ENCODE measurements at places on chromosomes 5 and 9.

GRCh38 chr9:16178294-16178693, 625.5 kb downstream of the CCDC171 start:
- DNase-seq: no peak

- DNase-seq: peak; percentile 50
These were observed 74.5 kb upstream of the BARHL1 start for GRCh38 chr9:132507670-132508469.

- DNase-seq: no peak
These were observed 5.1 kb downstream of the CCDC112 start for GRCh38 chr5:115291397-115291796.

DNA sequence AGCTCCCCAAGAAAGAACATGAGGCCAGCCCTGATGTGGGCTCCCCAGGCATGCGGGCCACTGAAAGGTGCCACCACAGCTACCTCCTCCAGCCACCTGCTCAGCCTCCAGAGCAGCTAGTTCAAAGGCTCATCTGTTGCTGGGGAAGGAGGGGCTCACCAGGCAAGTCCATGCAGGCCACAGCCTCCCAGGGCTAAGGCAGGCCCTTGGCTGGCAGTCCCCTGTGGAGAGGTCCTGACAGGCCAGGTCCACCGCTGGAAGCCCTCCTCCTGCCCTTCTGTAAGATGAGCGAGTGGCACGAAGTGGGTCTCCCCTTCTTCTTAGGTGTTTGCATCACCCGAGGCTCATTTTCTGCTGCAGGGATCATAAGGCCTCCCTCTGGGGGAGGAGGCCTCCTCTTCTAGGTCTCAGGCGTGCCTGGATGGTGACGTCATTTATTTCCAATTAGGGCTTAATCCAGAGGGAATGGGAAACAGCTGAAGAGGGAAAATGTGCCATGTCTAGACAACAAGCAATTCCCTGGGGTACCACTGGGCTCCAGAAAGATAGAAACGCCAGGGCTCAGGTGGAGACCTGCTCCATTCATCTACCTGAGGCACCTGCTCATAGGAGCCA, 91.6 kb downstream of the CFAP90 start:
- no peak for DNase-seq

- DNase-seq: no peak
These were observed 27.9 kb upstream of the KLF9 start for GRCh38 chr9:70442328-70442848.

- no peak for DNase-seq
These were observed 289.3 kb downstream of the ASTN2 start for GRCh38 chr9:117125531-117125930.

GRCh38 chr5:54563083-54563761, 45.7 kb downstream of the SNX18 start:
- no peak for DNase-seq

DNA sequence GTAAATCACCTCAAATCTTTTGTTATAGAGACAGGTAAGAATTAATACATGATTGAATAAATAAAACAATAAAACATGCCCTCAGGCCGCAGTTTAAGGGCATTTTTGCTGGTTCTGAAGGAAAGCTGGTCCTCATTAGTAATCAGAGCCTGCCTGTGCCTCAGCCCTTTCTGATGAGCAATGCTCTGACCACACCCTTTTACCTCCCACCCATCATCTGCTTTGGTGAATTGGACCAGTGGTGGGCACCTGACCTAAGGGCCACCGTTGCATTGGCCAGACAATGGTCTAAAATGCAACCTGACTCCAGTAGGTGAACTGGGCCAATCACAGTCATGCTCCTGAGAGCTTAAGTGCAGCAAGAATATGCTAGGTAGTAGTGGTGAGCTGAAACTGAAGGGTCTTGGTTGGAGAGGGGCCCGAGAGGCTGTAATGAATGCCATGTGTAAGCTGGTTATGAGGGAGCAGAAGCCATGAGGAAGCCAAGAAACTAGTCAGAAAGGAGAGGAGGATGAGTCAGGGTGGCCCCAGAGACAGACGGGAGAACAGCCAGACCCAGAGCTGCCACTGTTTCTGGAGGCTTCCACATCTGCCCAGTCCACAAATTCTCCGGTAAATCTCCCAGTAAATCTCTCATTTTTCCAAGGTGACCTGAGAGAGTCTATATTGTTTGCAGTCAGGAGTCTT, 45.5 kb upstream of the ZSWIM6 start:
- no peak for DNase-seq

DNA sequence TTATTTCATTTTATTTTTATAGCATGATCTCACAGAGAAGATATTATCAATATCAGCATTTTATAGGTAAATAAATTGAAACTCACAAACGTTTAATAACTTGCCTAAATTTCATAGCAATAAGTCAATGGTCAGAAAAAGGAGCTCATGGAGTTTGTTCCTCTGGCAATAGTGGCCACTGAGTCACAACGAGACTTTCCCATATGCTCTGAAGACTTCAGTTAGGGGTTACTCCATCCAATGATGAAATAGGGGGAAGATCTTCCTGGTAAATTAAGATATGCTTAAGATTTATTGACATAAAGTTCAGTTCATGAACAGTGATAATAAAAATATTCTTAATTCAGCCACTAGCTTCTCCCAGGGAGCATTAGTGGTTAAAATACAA, 43.5 kb upstream of the HTR4 start:
- no peak for DNase-seq

DNA sequence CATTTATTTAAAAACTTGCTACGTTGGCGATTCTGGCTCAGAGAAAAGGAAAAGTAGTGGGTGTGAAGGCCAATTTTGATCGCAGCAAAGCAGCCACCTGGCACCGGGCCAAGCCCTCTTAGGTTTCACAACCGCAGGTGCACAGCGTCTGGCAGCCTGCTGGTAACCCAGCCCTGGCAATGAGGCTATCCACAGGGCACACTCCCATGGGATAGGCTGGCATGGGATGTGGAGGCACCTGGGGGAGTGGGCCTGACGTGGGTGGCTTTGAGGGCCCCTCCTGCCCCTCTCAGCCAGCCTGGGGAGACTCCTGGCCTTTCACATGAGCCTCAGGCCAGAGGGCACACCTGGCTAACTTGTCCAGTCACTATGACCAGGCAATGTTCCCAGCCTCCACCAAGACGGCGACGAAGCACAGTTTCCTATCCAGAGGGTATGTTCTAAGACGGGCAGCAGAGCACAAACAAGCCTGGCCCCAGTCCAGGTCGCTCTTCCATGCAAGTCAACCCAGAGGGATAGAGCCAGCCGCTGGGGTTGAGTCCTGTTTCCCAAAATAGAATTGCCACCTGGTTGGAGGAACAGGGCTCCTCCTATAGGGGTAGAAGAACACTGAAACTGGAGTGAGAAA, 19.0 kb downstream of the CMBL start:
- DNase-seq: peak; percentile 66

DNA sequence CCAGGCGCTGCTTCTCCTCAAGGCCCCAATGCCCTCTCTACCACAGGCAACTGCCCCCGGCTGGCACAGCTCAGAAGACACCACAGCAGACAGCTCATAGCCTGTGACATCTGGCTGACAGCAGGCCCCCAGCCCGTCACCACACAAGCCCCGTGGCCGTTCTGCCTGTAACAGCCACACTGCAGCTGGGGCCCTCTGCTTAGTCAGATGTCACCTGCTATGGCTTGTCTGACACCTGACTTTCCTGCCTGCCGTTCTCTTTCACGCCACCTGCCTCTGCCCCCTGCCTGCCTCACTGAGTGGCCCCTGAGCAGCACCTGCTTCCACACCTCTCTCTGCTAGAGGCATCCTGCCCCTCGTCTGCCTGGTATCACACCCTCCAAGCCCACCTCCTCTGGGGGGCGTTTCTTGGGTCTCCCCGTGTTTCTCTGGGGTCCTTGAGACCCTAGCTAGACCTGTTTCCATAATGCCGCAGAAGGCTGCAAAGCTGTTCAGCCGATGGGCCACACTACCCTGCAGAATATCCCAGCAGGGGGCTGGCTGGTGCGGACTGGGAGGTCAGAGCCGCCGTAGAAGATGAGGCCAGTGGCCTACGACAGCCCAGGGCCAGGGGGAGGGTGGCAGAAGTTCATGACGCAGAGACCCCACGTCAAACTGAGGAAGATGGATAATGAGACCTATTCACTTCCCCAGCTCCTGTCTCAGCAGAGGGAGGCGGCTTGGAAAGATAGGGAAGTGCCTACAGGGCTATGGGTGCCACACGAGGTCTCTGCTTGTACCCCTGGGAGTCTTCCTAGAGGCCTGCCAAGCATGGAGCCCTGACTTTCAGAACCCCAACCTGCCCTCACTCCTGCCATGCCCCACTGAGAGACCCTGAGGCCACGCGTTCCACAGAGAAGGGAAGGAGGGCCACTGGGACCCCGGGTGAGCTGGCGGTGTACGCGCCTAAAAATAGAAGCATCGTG, 95.1 kb downstream of the ZNF354C start:
- DNase-seq: no peak

- peak; percentile 10 for DNase-seq
These were observed at the start of gene FOXI1 for GRCh38 chr5:170105642-170106611. Gene FOXI1 (plus strand): TSS chr5:170105897. CDS start chr5:170105958, 61 bp downstream.

- DNase-seq: no peak
These were observed 5.3 kb upstream of the LHFPL2 start for GRCh38 chr5:78653681-78654366.

GRCh38 chr9:77563174-77563573, 84.9 kb downstream of the GNA14 start:
- peak; percentile 94 for DNase-seq

GRCh38 chr5:321230-321725, at the start of gene AHRR:
Gene AHRR (plus strand): TSS chr5:321714. CDS start chr5:343903, 22,189 bp downstream.
- DNase-seq: peak; percentile 36

DNA sequence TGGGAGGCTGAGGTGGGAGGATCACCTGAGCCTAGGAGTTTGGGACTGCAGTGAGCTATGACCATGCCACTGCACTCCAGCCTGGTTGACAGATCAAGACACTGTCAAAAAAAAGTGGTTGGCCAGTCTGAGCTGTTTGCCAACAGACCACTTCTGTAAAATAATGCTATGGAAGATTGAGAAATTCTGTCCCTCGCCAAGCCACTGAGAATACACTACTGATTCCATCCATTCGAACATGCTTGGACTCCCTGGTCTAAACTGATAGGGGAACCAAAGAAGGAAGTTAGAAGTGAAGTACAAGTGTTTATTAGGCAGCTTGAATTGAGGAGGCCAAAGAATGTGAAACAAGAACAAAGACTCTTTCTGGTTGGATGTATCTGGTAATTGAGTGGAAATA, 27.2 kb downstream of the ENC1 start:
- no peak for DNase-seq
